ENCODE measurements at places on chromosomes 5 and 9.

DNA sequence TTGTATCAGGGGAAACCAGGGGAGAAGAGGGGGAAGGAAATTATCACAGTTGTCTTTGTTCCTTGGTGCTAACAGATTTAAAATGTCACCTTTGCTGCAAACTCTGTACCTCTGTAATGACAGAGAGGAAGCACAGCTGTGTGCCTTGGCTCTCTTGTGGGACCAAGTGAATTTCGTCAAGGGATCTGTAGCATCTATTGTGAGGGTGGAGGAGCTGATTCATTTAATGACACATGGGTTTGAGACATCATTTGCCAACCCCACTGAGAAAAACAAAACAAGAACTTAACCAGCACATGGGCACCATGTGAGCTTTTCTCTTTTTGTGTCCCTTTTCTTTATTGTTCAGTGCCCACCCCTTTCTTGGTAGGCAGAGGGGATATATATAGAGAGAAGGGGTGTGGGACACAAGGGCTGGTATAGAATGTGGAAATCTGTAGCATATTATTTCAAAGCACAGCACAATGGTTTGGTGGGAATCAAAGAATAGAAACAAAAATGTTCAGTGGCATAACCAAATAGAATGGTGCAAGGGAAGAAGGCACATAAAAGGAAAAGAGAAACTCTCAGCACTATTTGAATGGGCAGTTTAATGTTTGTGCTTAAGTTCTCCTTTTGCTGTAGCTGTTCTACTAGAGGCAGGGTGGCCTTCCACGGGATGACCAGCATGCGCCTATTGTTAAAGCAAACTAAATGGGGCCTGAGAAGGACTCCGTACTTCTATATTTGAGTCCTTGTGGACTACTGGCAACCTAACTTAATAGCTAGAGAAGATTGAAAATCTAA lies 63.3 kb downstream of the LIX1 start:
- DNase-seq = no peak

GRCh38 chr9:121267689-121268597 lies at the start of gene GSN:
GSN (plus strand) TSS chr9:121268162; CDS start chr9:121301972, 33,810 bp downstream.
- peak; percentile 59 for DNase-seq

GRCh38 chr5:14587150-14587549 lies 5.6 kb downstream of the OTULINL start:
- no peak for DNase-seq

- no peak for DNase-seq
Measured at GRCh38 chr9:105339849-105340248, 95.4 kb downstream of the SLC44A1 start.

GRCh38 chr5:56202483-56202882 lies 30.6 kb downstream of the ANKRD55 start:
- no peak for DNase-seq

DNA sequence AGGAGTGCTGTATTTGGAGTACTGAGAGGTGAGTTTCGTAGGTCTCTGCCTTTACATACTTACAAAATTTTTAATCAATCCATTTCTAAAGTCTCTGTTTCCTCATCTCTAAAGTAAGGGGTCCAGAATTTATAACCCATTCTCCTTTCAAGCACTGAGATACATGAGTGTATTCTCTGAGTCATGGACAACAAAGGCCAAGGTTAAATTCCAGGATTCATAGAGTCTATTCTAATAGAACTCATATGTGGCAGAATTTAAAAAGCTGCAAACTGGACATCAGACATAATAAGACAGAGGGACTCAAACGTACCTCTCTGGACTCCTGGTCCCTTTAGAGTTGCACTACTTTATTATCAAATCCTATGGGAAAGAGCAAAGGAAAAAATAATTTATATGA lies 112.5 kb upstream of the SLIT3 start:
- no peak for DNase-seq

Data from activated CD8-positive, alpha-beta memory T cell treated with anti-CD3 and anti-CD28 coated beads, Interleukin-2, amount 50 U/mL, for 4 hours (primary cell).